ENCODE measurements at places on chromosomes 4 and X.

- no peak for DNase-seq
These were observed 51.9 kb downstream of the TET2 start for GRCh38 chr4:105198541-105198940.

GRCh38 chr4:10728016-10728415 is 43.4 kb upstream of the CLNK start:
- no peak for DNase-seq

DNA sequence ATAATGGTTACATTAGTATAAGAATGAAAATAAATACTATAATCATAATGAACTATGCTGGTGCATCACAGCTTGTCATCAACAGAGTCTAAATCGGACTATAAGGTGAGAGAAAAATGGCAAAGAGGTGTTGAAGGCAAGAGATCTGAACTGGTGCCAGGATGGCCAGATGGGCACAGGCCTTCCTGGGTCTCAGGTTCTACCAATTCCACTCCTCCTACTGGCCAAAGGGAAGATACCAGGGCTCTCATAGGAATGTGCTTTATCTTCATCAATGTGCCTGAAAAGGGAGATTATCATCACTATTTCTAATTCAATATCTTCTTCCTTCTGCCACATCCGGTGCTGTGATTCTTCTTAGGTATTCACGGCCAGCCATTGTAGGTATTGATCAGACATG is 107.6 kb downstream of the GASK1B start:
- DNase-seq, result no peak

DNA sequence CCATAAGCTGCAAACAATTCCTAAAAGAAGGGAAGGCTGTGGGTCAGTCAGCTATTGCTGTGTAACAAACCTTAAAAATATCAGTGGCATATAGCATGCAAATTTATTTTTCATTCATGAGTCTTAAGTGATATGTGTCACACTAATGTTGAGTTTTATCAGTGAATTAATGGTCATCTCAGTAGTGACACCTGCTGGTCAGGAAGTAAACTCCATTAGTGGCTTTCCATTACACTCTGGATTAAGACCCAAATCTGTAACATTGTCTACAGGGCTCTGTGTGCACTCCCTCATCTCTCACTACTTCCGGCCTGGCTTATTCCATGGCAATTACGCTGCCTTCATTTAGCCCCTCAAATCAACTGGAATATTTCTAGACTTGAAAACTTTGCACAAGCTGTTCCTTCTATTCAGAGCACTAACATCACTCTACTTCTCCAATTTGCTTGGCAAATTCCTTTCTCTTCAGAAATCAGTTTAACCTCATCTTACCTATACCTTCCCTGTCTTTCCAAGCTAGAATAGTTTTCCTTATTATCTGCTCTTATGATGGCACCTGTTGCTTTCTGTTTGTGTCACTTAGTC is 217.3 kb upstream of the TAPT1 start:
- DNase-seq, result peak; percentile 58

DNA sequence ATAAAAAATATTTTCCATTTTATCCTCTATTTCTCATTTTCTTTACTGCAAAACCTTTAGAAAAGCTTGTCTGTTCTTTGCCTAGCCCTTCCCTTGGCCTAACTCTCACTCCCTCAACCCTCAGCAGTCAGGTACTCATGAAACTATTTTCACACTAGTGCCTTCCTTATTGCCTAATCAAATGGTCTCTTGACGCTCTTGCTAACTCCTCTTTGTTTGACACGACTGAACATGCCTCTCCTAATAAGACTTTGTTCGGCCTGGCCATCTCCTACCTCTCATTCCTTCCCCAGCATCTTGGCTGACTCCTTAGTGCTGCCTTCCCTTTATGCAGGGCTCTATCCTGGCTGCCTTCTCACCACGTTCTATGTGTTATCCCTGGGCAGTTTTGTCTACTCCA is 11.1 kb upstream of the LRAT start:
- DNase-seq, result no peak

DNA sequence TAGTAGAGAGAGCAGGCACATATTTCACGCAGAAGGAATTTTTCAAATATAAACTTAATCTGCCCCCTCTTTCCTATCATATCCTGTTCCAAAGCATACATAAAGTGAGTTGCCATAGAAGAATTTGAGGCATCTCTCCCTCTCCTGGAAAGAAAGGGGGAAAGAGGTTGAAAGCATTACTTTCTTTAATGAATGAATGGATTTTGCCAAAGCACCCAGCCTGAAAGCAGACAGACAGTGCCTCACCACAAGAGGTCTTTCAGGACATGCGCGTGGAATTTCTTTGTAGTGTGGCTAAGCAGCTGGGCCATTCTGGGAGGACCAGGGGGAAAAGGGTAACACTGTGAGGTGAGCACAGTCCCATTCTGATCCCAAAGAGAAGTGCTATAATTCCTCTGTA is 651.4 kb downstream of the IQCM start:
- DNase-seq, result no peak

Measured in Kasumi-1 (cell line).